ENCODE measurements at places on chromosomes 2 and 18.

DNA sequence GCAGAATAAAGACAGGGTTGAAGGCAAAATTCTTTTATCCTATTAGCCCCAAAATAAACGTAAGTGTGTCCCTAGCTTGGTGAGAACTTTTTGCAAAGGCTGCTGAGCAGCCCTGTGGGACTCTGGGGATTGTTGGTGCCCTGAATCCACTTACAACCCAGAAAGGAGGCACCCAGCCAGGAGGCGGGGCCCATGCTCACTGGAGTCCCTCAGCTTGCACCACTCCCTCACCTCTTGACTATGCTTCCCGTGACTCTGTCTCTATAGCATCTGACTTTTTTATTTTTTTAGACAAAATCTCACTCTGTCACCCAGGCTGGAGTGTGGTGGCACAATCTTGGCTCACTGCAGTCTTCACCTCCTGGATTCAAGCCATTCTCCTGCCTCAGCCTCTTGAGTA, 15.8 kb upstream of the COL6A3 start:
- DNase-seq: no peak

GRCh38 chr2:225693259-225693658, 293.7 kb downstream of the NYAP2 start:
- DNase-seq: no peak

DNA sequence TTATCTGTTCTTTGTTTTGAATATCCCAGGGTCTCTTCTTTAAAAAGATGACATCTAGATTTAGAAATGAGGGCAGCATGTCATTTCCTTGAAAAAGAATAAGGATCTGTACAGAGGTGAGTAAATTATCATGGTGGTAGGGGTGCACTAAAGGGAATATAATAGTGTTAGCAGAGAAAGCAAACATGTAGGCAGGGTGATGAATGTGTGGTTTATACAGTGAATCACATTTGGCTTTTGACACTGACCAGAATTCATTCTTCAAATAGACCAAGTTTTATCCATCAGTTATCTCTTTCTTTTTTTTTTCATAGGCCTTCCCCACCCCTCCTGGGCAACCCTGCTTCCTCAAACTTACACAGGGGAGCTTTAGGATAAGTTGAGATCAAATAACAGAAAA, 184.5 kb upstream of the LRP1B start:
- DNase-seq: no peak

DNA sequence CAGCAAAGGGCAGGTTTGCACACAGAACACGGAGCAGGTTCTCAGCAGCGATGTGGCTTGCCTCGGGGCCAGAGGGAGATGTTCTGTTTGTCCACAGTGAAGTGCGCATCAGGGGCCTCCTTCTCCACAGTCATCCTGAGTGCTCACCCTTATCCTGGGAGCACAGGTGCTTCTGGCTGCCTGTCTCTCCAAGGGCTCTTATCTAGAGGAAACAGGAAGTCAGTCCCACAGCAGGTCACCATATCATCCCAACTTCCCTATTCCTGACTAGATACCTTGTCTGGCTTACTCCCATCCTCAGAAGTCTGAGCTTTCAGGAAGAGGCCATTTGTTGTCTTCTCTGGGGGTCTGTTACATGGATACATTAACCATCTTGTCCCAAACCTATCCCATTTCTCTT, at the start of gene CD207:
Gene CD207, minus strand, starts transcription at position 174 of the 400 bp plus-strand sequence. Its CDS starts 40 bp downstream, at position 134.
- DNase-seq: no peak
